ENCODE measurements at places on chromosomes 5 and 9. TPM values are rescaled to one million over a fixed set of nuclear protein-coding genes. Genes with fewer than 3 reads are reported as not detected.

DNA sequence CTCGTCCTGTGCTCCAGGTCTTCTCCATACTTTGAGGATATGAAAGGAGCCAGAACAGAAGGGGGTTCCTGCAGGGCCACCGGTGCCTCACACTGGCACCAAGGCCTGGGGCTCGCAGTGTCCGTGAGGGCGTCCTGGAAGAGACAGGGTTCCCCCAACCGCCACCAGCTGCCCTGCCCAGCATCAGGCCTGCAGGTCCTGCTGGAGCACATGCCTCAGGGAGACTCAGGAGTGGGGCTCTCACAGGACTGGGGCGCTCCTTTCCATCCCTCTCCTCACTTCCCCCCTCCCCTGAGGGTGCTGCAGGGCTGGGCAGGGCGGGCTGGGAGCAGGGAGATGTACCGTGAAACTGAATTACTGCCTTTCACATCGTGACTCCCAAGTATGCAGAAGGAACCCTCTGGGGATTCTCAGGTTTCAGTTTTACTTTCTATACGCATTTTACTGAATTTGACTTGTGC, 31.7 kb downstream of the CEP72 start:
- no peak for DNase-seq

DNA sequence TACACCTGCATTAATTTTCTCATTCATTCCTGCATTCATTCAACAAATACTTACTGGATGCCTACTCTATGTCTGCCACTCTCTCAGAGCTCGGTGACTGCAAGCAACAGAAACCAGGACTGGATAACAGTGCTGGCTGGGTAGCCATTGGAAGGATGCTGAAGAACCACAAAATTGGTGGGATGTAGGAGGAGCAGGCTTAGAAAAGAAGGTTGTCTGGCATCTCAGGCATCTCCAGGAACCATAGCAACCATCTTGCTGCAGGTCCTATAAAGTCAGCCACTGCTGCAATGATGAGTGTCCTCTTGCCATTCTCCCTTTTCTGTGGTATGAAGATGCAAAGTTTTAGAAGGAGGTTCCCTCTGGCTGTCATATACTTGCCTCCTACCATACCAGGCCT, 168.6 kb downstream of the FGF18 start:
- DNase-seq = no peak

DNA sequence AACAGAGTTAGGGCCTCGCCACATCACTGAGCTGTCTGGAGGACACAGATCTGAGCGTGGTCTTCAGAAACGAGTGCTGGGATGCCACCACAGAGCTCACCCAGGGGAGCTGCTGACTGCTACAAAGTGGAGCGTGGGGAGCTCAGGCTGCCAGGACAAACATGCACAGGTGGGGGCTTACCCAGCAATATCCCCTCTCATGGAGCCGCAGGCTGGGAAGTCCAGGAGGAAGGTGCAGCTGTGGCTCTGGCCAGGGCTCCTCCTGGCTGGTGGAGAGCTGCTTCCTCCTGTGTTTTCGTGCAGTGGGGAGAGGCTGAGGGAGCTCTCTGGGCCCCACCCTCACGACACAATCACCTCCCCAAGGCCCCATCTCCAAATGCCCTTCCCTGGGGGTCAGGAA, 368.6 kb upstream of the IRX4 start:
- no peak for DNase-seq

DNA sequence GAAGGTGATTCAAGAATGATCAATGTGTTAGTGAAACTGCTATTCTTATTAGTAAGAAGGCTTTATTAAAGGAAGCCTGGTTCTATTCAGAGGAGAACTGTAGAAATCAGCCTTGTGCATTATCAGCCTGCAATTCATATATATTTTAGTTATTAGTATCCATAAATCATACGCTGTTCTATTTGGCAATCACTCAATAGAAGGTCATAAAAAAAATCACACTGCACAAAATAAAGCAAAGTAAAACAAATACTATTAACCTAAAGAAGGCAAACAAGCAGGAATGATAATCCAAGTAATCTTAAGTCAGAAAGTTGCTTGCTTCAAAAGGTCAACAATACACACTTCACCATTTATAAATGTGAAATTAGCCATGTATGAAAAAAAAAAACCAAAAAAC, 138.1 kb downstream of the PDE4D start:
- no peak for DNase-seq

GRCh38 chr9:86807367-86807976, 139.8 kb downstream of the GAS1 start:
- DNase-seq = no peak

GRCh38 chr9:124256517-124257069, 1.2 kb upstream of the NEK6 start:
- peak; percentile 92 for DNase-seq

DNA sequence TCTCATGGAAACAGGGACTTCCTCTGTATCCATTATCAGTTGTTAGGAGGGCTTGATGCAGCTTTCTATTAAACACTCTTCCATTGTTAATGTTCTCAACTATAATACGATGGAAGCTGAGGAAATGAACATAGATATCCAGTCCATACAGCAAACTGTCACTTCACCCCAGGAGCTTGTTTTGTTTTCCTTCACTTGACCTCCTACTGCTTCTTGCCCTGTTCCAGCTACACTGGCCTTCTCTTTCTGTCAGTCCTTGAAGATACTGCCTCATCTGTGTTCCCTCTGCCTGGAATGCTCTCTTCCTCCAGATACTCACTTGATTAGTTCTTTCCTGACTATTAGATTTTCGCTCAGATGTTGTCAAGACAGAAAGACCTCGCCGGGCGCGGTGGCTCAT, 17.1 kb downstream of the CTNNA1 start:
- no peak for DNase-seq

GRCh38 chr5:535846-536698, 11.8 kb upstream of the SLC9A3 start:
- DNase-seq = no peak

DNA sequence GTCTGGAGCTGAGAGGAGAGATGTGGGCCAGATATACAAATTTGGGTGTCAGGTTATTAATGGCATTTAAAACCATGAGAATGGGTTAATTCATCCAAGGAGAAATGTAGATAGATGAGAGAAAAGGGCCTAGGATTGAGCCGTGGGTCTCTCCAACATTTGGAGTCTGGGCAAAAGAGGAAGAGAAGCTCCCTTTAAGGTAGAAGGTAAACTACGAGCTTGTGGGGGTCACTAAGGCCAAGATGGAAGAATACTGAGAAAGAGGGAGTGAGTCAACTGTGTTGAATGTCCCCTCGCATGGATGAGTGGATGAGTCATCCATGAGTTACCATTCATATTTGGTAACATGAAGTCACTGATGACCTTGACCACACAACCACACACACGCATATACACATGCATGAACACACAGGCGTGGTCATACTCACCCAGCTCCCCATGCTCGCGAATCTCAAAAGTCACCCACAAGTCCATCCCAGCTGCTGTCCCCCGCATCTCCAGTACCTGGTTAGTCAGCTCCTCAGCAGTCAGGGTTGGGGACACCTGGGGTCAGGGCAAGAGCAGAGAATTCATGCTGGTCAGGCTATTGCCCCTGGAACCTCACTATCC, 6.8 kb upstream of the FCHSD1 start:
- peak; percentile 90 for DNase-seq

DNA sequence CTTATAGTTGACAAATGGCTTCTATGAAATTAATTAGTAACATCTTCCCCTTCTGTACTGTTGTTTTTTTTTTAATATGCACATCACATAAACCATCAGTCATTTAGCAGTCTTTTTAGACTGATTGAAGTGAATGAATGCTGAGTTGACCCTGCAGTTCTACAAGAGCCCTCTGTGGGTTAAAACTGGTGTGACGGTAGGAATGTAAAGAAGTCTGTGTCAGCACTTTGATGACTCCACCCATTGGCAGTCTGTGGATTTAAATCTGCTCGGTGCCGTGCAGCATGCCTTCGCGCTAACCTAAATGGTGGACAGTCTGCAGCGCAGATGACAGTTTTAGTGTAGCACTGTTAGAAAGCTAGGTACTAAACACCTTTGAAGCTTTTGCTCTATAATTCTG, 3.1 kb downstream of the GTF3C4 start:
- DNase-seq = no peak

GRCh38 chr5:157668356-157668755, 3.0 kb upstream of the C5orf52 start:
- no peak for DNase-seq

GRCh38 chr9:19870988-19871387, 82.2 kb upstream of the SLC24A2 start:
- DNase-seq = no peak

Gene SLC6A18
- total RNA-seq = not detected

Gene POU5F2
- 0.57 TPM for total RNA-seq

Gene PCDHB5
- 20.6 TPM for total RNA-seq

Gene ZNF618
- total RNA-seq = 5.0 TPM

Gene LPAR1
- 13.5 TPM for total RNA-seq

Gene PIP5KL1
- total RNA-seq = 0.51 TPM

Gene FAM221B
- total RNA-seq = not detected

Gene FOXD1
- total RNA-seq = 62.3 TPM

Data from Daoy (cell line).